ENCODE measurements at places on chromosomes 16 and 17. TPM values are rescaled to one million over a fixed set of nuclear protein-coding genes. Genes with fewer than 3 reads are reported as not detected.

TMEM219 gene
- total RNA-seq = 32.5 TPM

DNA sequence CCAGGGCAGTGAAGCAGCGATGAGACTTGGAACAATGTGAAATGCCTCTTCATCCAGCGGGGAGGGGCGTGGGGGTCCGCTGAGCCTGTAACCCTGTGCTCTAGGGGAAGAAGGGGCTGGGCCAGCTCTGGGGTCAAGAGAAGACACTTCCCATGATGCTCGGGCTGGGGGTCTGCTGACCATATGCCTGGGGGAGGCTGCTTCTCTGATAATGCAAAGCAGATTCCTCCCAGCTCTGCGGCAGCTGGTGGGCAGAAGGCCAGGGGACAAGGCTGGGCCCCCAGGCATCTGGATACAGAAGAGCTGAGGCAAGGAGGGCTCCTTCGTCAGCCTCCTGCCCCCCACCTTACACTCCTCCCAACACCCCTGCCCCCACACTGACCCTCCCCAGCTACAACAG is 24.7 kb downstream of the NGFR start:
- DNase-seq = no peak

DNA sequence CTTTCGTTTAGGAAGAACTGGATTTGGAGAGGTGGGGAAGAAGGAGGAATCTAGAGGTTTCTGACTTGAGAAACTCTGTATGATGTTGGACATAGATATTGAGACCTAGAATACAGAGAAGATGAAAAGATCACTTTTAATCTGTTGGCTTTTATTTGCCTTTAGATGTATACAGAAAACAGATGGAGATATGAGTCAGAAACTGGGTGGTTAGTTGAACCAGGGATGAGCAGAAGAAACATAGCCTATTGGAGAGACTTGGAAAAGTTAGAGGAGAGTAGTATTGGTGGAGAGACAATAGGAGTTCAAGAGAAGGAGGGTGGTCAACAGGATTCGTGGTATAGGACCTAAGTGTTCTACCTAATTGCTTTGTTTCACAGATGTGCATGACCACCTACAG is 5.1 kb downstream of the PHAF1 start:
- no peak for DNase-seq

- DNase-seq = no peak
Observed at GRCh38 chr16:4160658-4161430, 44.6 kb upstream of the ADCY9 start.

- no peak for DNase-seq
Observed at GRCh38 chr16:81179219-81179618, 59.3 kb upstream of the BCO1 start.

- no peak for DNase-seq
Observed at GRCh38 chr17:43396491-43397060, 2.2 kb upstream of the ARL4D start.

GRCh38 chr17:62062944-62063343 is 2.1 kb downstream of the MED13 start:
- DNase-seq = peak; percentile 17

APOBR gene
- 0.17 TPM for total RNA-seq

TOM1L2 gene
- 49.8 TPM for total RNA-seq
